ENCODE measurements at places on chromosomes 4 and X. TPM values are rescaled to one million over a fixed set of nuclear protein-coding genes. Genes with fewer than 3 reads are reported as not detected.

- no peak for DNase-seq
Measured at GRCh38 chr4:82469791-82470345, 39.5 kb downstream of the ENOPH1 start.

- peak; percentile 36 for DNase-seq
Measured at GRCh38 chrX:49919617-49920016, 2.8 kb upstream of the CLCN5 start.

GRCh38 chr4:152965611-152966010 is 29.5 kb downstream of the FHDC1 start:
- no peak for DNase-seq

DNA sequence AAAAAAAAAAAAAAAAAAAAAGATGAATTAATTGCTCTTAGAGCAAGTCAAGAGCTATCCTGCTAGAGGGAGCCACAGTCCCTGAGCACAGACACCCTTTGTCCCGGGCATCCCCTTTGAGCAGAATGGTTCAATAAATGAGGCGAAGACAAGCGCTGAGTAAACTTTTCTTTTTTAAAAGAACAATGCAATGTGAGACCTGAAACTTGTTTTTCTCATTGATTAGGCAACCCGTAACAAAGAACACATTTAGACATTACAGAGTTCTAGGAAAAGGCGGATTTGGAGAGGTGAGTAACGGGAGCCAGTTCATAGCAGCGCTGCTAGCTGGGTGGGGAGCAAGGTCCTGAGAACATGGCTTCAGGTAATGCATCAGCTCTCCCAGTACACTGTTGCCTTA is 46.1 kb downstream of the GRK4 start:
- no peak for DNase-seq

- DNase-seq = no peak
Measured at GRCh38 chr4:59698041-59698440, 1502.1 kb upstream of the ADGRL3 start.

- DNase-seq = no peak
Measured at GRCh38 chrX:56232221-56233082, at the start of gene KLF8. KLF8 (plus strand) TSS chrX:56232356; CDS start chrX:56233335, 979 bp downstream.

MAGEA9 gene
- total RNA-seq = not detected

ESX1 gene
- total RNA-seq = not detected

ZFP92 gene
- total RNA-seq = 0.09 TPM

Measured in Caco-2 (cell line).